Hematopoietic multipotent progenitor cell treated with erythropoietin and hydrocortisone succinate and interleukin-3 and kit ligand, for 17 days (in vitro differentiated cells): ENCODE measurements at places on chromosomes 16 and 17.

DNA sequence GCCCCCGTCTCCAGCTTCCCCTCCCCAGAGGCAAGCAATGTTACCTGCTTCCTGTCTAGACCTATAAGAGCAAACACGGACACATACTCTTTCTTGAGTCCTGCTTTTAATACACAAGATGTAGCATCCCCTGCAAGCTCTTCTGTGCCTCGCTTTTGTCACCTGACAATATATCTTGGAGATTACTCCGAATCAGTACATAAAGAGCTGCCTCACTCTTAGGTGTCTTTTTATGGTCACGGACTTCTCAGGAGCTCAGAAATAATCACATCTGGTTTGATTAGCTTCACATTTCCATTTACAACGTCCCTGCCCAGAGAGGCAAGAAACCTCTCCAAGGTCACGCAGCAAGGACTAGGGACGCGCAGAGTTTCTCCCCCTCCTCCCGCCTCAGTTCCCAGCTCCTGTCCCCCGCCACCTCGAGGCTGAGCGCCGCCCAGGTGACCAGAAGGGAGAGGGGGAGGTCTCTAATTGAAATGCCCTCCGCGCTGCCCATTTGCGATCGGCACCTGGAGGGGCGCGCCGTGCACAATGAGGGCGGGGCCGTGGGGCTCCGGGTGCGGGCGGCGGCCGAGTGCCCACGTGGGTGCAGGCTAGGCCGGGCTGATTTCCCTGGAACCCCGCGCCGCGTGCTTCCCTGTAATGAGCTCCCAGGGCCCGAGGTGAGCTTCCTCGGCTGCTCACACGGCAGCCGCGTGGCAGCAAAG, 13.8 kb upstream of the SEZ6 start:
- DNase-seq, result no peak

DNA sequence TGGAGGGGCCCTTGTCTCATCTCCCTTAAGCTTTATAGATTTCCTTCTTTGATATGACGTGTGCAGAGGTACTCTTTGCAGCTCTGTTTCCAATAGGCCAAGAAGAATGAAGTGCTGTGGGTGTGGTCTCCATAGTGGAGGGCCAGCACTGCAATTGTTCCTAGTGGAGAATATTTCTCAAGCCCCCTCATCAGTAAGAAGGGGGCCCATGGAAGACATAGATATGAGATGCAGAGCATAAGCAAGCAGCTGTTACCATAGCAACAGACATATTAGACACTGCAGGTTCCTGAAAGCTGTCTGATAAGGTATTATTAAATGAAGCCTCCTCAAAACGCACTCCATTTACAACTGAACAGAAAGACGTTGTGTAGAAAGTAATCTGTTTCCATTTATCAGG, 240.7 kb downstream of the ZFHX3 start:
- no peak for DNase-seq

DNA sequence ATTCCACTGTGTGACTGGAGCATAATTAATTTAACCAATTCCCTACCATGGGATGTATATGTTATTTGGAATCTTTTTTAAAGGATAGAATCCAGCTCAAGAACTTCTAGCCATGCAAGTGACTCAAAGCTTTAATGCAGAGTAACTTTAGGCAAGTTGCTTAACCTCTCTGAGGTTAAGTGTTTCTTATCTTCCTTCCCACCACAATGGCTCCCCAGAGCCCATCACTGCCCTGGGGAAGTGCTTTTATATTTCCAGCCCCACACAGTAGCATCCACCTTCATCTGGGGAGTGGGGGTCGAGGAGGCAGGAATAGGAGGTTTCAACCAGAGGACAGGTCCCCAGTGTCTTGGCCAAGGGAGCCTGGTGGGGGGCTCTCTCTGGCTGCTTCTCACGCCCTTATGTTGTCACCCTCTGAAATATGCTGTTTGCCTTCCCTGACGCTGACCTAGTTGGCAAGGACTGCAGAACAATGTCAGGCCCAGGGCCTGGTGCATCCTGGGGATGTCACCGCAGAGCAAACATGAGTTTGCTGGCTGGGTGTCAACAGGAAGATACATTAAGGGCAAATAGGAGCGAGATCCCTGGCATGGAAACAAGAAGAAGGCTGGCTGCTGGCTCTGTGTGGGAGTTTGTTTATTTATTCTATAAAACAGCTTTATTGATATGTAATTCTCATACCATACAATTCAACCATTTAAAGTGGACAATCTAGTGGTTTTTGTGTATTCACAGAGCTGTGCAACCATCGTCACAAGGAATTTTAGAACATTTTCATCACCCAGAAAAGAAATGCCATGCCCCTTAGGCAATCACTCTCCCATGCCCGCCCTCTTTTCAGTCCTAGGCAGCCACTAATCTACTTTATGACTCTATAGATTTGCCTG, 46.6 kb upstream of the WSB1 start:
- no peak for DNase-seq

DNA sequence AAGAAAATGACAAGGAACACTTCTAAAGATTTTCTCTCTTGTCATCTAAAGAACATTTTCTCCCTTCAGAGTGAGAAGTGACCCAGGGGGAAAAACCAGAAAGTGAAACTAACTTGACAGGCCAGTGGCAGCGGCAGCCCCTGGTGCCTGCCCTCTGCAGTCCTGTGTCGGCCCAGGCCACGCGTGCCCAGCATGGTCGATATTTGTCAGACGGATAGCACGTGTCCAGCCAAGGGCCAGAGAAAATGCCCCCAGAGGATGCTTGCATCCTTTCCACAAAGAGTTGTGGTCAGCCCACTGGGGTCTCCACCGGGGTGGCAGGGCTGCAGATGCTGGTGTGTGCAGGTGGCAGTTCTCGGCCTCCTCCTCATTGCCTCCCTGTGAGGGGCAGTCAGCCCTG, 176.6 kb downstream of the RAB11FIP4 start:
- no peak for DNase-seq

GRCh38 chr16:57759541-57760356, 24.2 kb downstream of the KATNB1 start:
- DNase-seq, result no peak

- DNase-seq, result no peak
These were observed 101.2 kb downstream of the WWOX start for GRCh38 chr16:78200623-78201096.
